ENCODE measurements at places on chromosomes 12 and 14.

GRCh38 chr14:49114161-49114893 is 471.9 kb downstream of the RPS29 start:
- H3K4me3 ChIP-seq: no peak overlapping the region
- H3K27me3 ChIP-seq: no peaks in the 10 kb centered on the region
- no peak for DNase-seq
- H3K4me1 ChIP-seq: no peaks in the 10 kb centered on the region

DNA sequence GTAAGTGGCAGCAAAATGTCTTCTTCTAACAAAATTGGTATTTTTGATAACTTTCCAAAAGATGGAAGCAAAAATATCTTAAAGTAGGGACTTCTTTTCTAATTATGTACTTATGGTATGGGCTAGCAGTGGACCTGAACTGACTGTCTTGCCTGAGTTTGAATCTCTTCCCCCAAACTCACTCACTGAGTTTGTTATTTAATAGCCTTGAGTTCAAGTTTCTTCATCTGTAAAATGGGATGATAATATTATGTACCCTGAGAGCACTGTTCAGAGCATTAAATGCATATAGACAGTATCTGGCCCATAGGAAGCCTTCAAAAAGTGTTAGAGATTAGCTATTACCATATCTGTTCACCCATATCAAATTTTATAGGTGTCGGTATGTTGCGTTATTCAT is 210.4 kb upstream of the NUDT4 start:
- no peak overlapping the region for H3K27ac ChIP-seq
- H3K36me3 ChIP-seq: no peaks in the 10 kb centered on the region
- H3K4me3 ChIP-seq: no peak overlapping the region
- DNase-seq: no peak

DNA sequence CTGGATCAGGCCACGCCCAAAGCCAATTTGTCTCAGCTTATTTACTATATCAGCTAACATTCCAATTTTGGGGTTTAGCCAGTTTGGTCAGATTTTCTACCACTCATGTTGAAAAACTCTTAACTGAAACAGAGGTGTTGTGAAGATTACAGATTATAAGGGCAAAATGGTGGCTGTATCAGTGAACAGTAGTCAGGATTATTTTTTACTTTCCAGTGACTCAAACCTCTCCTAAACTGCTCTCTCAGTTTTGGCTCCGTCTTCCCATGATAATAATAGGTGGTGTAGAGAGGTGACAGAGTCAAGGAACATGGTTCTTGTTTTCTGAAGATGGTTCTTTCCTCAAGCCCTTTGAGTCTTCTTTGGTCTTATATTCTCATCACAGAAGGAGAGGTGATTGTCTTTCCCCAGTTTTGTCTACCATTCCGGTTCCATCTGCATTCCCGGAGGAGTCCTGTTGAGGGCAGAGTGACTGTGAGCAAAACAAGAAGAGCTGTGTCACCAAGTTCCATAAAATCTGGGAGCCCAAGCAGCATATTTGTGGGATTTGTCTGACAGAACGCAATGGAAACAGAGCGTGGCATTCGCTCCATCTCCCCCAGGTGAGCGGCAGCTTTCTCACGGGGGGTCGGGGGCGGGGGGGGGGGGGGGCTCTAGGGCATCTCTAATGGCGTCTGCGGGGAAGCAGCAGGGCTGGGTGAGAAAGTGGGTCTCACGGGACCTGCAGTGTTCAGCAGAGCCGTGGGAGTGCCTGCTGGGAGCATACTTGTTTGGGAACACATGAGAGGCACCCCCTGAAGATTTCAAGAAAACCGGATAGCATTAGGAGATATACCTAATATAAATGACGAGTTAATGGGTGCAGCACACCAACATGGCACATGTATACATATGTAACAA is 59.1 kb downstream of the TBC1D30 start:
- H3K27ac ChIP-seq: no peak overlapping the region
- no peaks in the 10 kb centered on the region for H3K27me3 ChIP-seq
- H3K4me3 ChIP-seq: no peak overlapping the region
- H3K36me3 ChIP-seq: no peaks in the 10 kb centered on the region

GRCh38 chr14:85663256-85663655 is 133.3 kb downstream of the FLRT2 start:
- no peaks in the 10 kb centered on the region for H3K4me1 ChIP-seq
- H3K27ac ChIP-seq: no peak overlapping the region
- H3K4me3 ChIP-seq: no peak overlapping the region
- no peaks in the 10 kb centered on the region for H3K36me3 ChIP-seq
- no peaks in the 10 kb centered on the region for H3K27me3 ChIP-seq

- no peak overlapping the region for H3K4me3 ChIP-seq
- H3K36me3 ChIP-seq: no peaks in the 10 kb centered on the region
- H3K4me1 ChIP-seq: no peaks in the 10 kb centered on the region
- H3K27ac ChIP-seq: no peak overlapping the region
- no peaks in the 10 kb centered on the region for H3K27me3 ChIP-seq
- no peak for DNase-seq
Observed at GRCh38 chr12:71538807-71539206, 99.2 kb downstream of the LGR5 start.

DNA sequence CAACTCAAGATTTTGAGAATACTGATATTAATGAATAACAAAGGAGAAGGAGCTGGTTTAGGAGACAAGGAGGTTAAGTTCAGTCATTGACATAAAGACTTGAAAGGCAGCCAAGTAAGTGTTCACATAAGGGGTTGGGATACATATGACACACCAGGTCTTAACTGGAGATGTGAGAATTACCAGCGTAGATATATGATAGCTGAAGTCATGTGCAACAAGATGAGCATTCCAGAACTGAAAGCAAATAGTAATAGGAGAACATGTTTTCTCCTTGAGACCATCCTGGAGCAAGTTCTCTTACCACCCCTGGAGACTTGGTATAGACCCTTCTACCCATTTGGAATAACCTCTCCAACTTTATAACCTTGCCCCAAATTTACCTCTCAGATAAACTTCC is 43.3 kb upstream of the NPFF start:
- DNase-seq: no peak
- no peak overlapping the region for H3K4me3 ChIP-seq
- no peaks in the 10 kb centered on the region for H3K4me1 ChIP-seq
- H3K27me3 ChIP-seq: no peaks in the 10 kb centered on the region
- no peak overlapping the region for H3K27ac ChIP-seq
- no peaks in the 10 kb centered on the region for H3K36me3 ChIP-seq

DNA sequence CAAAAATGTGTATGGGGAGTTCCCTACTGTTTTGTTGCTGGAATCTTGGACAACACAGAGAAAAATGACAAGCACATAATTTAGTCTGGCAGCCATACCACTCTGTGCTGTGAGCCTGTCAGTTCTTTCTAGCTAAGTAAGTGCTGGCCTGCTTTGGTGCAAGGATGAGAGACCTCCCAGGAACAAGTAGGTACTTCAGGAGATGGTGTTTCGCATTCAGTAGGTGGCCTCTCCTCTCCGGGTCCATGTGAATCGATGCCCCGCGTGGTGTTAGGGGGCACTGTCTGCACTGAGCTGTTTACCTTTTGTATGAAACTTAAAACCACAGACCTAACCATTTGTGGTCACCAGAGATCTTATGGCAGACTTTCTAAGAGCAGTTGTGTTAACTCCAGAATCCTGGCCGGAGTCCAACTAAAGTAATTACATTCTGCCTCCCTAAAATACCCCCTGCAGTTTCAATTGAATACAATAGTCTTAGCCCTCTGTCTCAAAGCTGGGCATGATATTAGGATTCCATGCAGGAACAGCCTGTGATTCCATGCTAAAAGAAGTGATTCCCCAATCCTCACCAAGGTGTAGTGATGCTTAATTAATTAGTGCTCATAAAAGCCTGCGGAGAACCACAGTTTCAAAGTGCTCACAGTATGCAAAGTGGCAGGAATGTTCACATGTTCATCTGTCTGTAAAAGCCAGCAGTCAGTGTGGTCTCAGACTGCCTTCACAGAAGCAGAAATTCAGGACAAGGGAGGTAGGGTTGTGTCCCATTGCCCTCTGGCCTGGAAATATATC is 64.2 kb downstream of the LLPH start:
- DNase-seq: no peak
- no peaks in the 10 kb centered on the region for H3K4me1 ChIP-seq
- no peaks in the 10 kb centered on the region for H3K36me3 ChIP-seq

DNA sequence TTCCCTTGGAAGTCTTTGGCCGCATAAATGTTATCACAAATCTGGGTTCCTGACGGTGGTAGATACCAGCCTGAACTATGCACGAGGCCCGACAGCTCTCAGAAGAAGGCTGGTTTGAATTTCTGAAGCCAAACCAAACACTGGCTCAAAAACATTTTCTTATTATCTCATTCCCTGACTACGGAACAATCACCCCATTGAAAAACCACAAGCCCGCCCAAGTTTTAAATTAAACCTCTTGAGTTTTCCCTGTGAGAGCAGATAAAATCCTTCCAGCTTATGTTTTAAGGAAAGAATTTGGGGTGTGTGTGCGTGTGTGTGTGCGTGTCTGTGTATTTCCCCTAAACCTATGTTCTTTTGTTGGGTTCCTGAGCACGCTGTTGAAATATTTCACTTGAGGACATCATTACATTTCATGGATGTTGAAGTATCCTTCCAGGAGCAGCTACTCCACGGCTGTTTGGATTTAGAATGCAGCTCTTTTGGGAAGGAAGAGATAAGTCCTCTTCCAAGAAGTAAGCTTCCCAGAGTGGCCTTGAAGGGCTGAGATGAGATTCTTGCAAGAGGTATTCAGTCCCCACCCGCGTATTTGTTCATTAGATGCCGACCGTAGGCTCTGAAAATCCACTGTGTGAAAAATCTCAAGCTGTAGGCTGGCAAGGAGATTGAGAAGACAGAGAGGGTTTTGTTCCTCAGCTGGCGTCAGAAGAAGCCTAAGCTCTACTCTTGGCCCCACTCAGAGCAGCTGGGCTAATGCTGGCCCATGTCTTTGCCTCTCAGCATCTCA is 131.0 kb upstream of the NCOR2 start:
- no peak for DNase-seq
- H3K27me3 ChIP-seq: no peaks in the 10 kb centered on the region
- no peaks in the 10 kb centered on the region for H3K36me3 ChIP-seq
- peaks cover 25% of the 10 kb centered on the region for H3K4me1 ChIP-seq

DNA sequence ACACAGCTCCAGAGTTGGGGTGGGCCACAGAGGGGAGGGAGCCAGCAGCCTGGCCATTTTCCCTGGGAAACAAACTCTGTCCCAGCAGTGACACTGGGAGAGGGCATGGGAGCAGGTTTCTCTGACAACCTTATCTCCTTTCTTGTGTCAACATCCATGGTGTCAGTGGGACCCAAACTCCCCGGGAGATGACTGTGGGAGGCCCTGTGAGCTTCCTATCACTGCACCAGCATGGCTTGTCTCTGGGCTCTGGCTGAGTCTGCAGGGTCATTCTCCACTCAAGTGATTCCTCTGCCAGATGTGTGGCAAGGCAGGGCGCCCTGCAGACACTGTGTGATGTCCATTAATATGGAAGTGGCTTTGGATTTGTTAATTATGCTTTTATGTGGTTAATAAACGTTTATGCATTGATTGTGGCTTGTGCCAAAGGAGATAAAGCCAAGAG is 10.1 kb downstream of the LRTM2 start:
- H3K27ac ChIP-seq: no peak overlapping the region
- no peaks in the 10 kb centered on the region for H3K36me3 ChIP-seq
- DNase-seq: no peak
- no peaks in the 10 kb centered on the region for H3K4me1 ChIP-seq
- H3K27me3 ChIP-seq: peaks cover 99% of the 10 kb centered on the region

- H3K4me1 ChIP-seq: no peaks in the 10 kb centered on the region
- H3K27me3 ChIP-seq: no peaks in the 10 kb centered on the region
- H3K27ac ChIP-seq: no peak overlapping the region
- no peak overlapping the region for H3K4me3 ChIP-seq
Observed at GRCh38 chr12:62075870-62076269, 184.3 kb upstream of the USP15 start.

GRCh38 chr12:91562476-91562875 is 379.9 kb upstream of the DCN start:
- H3K4me1 ChIP-seq: no peaks in the 10 kb centered on the region
- H3K27me3 ChIP-seq: no peaks in the 10 kb centered on the region
- H3K36me3 ChIP-seq: no peaks in the 10 kb centered on the region
- DNase-seq: no peak

DNA sequence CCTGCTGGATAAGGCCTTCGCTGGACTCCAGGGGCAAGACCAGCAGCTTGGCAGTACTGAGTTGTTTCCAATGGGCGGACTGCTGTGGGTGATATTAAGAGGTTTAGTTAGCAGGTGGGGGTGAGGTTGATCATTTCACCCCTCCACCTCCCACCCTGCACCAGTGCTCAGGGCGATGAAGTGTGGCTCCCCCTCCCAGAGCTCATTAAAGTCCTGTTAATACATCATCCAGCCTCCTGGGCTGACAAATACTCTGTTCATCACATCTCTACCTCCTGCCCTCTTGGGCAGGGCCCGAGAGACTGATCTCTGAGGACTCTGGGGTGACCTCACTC is 2.4 kb upstream of the FIGNL2 start:
- no peaks in the 10 kb centered on the region for H3K36me3 ChIP-seq
- H3K4me1 ChIP-seq: no peaks in the 10 kb centered on the region
- H3K27me3 ChIP-seq: peaks cover 74% of the 10 kb centered on the region

DNA sequence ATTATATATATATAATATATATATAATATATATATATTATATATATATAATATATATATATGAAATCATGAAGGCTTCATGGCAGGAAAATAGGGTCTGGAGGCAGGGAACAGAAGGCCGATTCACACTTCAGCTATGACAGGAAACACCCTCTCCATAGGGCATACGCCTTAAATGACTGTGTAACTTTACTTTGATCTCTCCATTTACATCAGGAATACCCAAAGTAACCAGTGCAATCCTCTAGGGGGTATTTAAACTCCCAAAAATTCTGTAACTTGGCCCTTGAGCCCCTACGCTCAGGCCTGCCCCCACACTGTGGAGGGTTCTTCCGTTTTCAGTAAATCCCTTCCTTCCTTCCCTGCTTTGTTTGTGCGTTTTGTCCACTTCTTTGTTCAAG is 40.4 kb upstream of the PPP2R5C start:
- peak; percentile 9 for DNase-seq
- peaks cover 20% of the 10 kb centered on the region for H3K4me1 ChIP-seq
- H3K27me3 ChIP-seq: no peaks in the 10 kb centered on the region
- H3K4me3 ChIP-seq: no peak overlapping the region

- H3K4me1 ChIP-seq: no peaks in the 10 kb centered on the region
- H3K4me3 ChIP-seq: no peak overlapping the region
- H3K27ac ChIP-seq: no peak overlapping the region
Observed at GRCh38 chr12:62299617-62300016, 39.4 kb downstream of the USP15 start.

GRCh38 chr12:101076921-101077320 is 133.1 kb downstream of the SLC5A8 start:
- H3K4me3 ChIP-seq: no peak overlapping the region
- H3K27me3 ChIP-seq: no peaks in the 10 kb centered on the region
- no peaks in the 10 kb centered on the region for H3K4me1 ChIP-seq
- H3K27ac ChIP-seq: no peak overlapping the region
- no peak for DNase-seq

DNA sequence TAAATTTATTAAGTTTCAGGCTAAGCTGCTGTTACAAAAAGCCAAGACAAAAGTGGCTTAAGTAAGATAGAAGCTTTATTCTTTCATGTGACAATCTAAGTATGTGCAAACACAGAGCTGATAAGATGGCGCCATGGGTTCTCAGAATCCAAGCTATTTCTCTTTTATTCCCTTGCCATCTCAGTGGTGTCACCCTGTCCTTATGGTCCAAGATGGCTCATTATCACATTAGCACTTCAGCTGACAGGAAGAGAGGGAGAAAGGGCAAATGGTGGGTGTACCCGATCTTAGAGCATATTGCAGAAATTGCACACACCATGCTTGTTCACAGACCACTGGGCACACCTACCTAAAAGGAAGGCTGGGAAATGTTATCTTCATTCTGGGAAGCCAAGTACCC is 211.7 kb downstream of the TMTC2 start:
- no peaks in the 10 kb centered on the region for H3K27me3 ChIP-seq
- H3K36me3 ChIP-seq: no peaks in the 10 kb centered on the region
- DNase-seq: no peak
- no peak overlapping the region for H3K4me3 ChIP-seq
- no peak overlapping the region for H3K27ac ChIP-seq
- peaks cover 3% of the 10 kb centered on the region for H3K4me1 ChIP-seq

All from PC-9 (cell line).